GM18507 (cell line): ENCODE measurements at places on chromosomes 5 and 9.

DNA sequence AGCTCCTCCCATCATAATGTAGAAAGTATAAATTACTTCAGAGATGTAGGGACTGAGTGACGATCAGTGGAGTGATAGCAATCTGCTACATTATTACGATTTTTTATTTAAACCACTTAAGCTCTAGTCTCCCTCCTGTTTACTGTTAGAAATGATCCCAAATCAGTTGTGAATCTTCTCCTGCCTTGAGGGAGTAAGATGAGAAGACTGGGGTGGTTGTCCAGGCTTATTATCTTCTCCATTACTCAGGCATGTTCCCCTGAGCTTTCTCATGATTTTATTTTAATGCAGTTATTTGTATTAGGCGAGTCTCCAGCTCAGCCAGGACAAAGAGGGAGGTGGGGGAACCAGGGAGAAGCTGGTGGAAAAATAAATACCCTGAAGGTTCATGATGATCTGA, 48.2 kb upstream of the CTNNA1 start:
- DNase-seq, result no peak

DNA sequence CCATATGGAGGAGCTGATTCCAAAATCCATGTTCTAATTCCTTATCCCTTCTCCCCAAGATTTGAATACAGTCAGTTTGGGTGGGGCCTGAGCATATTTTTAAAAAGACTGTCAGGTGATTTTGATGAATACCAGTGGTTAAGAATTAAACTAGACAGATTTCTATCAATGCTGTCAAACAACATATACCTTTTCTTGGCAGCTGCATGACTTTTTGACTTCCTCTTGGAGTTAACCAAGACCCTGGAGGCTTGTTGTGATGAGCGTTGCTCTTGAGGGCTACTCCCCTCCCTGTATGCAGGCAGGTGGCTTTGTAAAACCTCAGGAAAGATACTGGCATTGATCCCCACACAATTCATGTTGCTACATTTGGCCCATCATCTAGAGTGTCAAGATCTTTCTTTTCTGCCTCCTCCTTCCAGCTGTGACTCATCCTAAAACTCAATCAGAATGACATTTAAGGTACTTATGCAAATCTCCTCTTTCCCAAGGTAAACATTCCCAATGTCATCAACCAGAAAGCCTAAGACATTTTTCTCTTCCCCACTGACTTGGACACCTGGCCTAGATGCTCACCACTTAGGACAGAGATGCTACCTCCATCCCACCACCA, 61.7 kb downstream of the PPP2R2B start:
- no peak for DNase-seq

GRCh38 chr9:16689351-16689938, 181.0 kb downstream of the BNC2 start:
- DNase-seq, result no peak

GRCh38 chr5:141746395-141746794, 64.4 kb upstream of the ARAP3 start:
- no peak for DNase-seq

GRCh38 chr9:89969881-89970639, 365.2 kb downstream of the GADD45G start:
- no peak for DNase-seq

GRCh38 chr5:146185161-146185560, 2.7 kb upstream of the LARS1 start:
- no peak for DNase-seq

DNA sequence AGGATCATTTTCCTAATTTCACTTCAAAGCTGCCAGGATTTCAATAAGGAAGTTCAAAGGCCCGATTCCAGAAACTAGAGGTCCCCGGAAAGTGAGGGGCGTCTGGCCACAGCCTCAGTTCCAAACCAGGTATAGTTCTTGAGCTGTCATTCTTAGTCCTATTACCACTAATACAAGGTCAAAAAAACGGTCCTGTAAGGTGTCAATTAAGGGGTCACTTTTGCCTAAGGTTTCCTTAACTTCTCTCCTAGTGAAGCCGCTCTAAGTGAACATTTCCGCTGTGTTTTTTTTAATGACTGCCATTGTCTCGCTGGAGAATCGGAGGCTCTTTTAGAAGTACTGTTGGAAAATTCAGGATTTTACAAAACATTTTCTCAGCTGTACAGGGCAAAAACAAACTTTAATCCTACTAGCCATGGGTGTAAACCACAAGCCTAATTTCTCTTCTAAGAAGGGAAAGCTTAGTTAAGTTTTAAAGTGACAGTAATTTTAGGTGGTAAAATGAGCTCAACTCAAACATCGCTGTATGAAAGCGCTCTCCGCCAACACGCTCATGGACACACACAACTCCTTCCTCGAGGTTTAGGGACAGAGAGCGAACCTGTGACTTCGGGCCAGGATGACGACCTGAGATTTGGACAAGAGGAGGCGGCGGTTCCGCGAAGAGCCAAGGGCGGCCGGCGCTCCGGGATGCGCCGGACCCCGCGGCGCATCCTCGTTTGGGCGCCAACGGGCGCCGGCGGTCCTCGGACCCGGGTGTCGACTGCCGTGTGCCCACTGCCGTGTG, 76.7 kb upstream of the IFNE start:
- DNase-seq, result no peak

GRCh38 chr9:133709015-133709611, 29.0 kb downstream of the SARDH start:
- DNase-seq, result no peak

DNA sequence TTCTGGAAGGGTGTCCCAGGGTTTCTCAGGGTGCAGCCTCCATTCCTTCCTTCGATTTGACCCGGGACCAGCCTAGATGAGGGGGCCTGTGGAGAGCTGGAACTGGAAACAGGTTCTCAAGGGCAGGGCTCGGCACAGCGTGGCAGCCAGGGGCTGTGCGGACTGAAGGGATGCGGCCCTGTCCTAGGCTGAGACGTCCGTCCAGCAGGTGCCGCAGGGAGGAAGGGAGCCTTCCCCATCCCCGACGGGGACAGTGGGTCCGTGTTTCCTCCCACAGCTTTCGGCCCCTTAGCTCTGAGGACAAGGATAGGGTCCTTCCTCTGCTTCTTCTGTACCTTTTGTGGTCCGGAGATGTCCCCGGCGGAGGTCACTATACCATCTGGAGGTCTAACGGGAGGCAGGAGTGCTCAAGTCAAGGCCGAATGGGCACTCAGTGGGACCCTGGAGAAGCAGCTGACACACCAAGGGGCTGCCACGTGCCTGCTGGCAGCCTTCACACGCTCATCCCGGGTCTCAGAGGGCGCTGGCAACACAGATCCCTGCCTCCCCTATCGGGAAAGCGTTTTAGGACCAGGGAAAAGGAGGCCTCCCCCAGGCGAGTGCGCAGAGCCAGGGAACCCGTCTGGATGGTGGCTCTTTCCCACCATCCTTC, 49.9 kb downstream of the USP20 start:
- no peak for DNase-seq

DNA sequence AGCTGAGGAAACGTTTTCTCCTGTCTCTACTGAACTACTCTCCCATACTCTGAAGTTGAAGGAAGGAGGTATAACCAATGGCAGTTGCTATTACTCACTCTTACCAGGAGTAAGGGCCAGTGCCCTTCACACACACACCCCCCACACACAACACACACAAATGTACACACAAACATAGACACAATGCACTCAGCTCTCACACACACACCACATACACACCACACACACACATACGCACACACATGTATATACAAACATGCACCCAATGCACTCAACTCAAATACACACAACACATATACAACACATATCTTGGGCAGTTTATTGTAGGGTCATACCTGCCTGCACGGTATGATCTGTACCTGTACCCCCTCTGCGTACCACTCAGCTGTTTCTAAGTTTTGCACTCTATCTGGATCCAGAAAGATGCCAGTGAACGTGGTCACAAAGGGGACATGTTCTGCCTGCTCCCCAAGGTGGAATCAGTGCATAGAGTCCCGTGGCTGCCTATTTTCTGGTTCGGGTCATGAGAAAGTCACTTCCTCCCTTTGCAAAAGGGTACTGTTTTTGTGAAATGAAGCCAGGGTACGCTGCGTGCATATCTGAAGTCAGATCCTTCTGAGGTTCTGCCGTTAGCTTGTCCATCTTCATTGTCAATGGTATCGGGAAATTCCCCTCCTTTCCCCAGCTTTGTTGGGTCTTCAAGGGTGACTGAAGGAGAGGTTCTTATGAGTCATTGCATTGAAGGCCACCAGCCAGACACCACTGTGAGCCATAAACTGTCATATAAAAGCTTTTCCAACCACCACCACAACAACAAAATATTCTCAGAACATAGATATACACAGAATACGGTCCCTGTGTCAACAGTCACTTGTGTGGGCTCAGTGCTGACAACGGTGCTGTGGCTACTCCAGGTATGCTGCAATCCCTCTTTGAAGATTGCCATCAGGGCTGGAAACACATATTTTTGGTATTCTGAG, 131.9 kb downstream of the UGCG start:
- no peak for DNase-seq

DNA sequence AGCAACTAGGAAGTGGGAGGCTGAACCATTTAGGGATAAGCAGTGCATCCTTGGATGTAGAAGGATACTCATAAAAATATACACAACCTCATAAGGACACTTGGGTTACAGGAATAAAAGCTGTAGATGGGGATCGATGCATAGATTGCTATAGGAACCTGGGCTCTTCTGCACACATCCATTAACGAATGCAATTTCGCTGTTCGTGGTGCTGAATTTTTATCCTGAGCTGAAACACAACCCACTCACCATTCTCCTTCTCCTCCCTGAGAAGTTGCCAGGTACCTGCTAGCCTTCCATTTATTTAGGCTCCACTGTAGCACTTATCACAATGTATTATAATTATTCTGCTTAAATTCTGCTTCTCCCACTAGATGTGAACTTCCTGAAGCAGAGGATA, 320.6 kb upstream of the BRINP1 start:
- DNase-seq, result no peak

DNA sequence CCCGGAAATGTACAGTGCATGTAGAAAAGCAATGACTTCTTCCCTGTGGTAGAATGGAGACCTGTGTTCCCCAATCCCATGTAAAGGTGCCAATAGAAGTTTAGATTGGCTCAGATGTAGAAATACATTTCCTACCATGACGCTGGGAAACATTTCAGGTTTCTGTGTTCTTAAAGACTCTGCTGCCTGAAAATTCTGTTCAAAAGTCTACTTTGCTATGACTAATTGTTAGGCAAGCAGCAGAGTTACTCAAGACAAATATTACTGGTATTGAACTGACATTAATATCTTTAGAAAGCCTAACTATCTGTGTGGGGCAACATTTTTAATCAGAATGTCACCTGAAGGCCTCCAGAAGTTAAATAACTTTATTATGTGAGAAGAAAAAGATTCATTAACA, 75.5 kb upstream of the ELL2 start:
- no peak for DNase-seq

DNA sequence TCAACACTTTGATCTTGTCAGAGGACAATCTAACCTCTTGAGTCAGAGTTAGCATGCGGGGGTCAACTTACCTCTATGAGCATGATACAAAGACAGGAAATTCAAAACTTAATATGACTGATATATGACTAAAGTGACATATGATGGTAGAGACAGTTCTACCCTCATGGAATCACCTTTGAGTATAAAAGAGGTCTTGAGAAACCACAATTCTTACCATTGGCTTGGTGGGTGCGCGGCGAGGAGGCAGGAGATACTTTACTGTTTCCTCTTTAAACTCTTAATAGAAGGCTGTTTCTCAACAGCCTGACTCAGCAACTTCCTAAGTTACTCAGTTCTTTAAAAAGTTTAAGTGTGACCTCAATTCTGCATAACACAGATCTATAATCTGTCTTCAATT, 372.8 kb downstream of the KIAA0825 start:
- DNase-seq, result no peak

- no peak for DNase-seq
Measured at GRCh38 chr9:120434532-120434931, 145.4 kb downstream of the CDK5RAP2 start.

DNA sequence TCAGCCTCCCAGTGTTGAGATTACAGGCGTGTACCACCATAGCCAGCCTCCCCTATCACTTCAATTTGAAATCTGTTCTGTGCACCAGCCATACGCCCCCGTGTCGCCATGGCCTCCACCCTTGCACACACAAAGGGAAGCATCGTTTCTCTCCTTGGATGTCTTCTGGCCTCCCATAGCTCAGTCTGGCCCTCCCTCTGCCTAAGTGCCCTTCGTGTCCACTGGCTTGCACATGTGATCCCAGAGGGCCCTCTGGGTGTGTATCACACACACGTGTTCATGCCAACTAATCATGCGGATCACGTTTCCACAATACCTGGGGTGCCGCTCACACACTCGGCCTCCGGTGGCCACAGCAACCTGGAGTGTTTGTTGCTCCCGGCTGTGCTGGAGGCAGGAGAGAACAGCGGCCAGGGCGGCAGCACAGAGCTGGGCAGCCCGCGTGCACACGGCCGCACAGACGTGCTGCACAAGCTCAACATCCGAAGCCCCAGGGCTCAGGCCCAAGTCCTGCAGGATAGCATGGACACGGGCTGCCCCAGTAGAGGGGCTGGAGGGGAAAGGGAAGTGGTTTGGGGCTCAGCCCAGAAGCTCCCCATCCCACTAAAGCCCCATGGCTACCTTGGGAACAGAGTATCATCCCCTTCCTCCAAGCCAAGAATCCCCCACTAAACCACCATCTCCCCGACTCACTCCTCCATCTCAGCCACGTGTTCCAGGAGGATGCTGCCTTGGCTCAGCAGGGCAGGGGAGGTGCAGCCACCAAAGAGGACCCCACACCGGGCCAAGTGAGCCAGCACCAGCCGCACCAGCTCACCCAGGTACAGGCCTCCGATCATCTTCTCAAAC, 10.9 kb downstream of the HK3 start:
- no peak for DNase-seq

- DNase-seq, result no peak
Measured at GRCh38 chr5:148859703-148860102, 33.3 kb downstream of the ADRB2 start.

GRCh38 chr9:132474253-132474652, 64.2 kb downstream of the CFAP77 start:
- no peak for DNase-seq

DNA sequence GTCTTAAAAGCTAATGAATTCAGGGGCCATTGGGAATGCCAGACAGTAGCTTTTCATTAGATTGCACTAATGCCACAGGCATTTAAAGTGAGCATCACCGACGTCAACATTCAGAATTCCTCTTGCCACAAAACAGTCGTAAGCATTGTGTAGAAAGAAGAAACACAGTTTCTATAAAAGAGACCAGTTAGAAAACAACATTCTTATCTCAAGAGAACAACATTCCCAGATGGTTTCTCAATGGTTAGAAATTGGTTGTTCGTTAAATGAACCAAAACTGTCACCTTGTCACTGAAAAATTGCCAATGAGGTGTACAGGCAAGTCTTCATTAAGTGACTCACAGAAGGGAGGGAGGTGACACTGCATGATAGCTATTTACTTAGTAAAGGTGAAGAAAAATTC, 401.6 kb upstream of the PRR16 start:
- no peak for DNase-seq
